Uterus (tissue), 4 donors: ENCODE measurements at places on chromosomes 2 and 18.

- DNase-seq = no peak
These were observed 133.0 kb downstream of the MYO3B start for GRCh38 chr2:170310876-170311502.

DNA sequence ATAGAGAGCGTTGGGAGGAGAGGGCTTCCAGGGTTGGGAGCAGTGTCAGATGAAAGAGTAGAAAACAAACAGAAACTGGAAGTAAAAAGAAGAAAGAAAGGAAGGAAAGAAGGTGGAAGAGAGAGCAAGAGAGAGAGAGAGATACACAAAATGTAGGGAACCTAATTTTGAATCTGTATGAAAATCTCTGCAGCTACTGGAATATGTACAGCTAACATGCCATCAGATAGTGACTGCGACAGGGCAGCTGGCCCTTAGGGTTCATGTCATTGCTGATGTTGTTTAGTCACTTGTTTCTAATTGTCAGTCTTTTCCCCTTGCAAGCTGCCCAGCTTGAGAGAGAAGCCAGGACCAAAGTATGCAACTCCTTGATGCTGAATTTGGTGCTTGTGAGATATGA lies 85.8 kb downstream of the POLE4 start:
- DNase-seq = no peak

DNA sequence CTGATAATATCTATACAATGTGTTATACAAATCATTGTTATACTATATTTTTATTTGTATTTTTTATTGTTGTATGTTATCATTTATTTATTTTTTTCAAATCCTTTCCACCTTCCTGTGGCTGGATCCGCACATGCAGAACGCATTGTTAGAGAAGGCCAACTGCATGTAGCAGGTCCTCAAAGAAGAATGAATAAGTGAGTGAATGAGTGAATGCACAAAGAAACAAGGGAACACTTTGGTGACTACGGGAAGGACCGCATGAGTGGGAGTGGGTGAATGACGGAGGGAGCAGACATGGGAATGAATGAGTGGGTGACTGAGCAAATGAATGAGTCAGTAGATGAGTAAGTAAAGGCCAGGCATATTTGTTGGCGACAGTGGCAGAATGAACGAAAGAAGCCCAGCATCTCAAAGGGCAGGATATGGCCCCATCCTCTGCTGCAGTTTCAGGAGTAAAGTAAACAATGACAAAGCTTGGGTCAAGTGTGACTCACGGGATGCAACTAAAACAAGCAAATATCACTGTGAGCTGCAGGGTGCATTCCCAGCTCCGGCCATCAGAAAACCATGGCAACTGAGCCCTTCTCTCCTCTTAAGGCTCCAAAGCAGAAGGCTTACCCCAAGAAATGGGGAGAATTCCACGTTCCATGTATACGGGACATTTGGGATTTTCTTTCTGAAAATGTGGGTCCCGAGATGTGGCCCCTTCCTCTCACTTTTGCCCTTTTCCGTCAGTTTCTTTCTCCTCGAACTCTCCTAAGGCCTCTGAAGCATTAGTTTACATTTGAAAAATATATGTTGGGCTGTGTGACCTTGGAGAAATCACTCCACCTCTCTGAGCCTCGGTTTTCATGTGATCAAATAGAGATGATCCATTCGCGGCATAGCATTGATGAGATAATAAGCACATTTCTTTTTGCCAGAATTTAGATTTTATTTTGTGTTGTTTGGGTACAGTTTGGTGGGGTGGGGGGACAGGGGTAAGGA lies 24.5 kb downstream of the KCNF1 start:
- no peak for DNase-seq

DNA sequence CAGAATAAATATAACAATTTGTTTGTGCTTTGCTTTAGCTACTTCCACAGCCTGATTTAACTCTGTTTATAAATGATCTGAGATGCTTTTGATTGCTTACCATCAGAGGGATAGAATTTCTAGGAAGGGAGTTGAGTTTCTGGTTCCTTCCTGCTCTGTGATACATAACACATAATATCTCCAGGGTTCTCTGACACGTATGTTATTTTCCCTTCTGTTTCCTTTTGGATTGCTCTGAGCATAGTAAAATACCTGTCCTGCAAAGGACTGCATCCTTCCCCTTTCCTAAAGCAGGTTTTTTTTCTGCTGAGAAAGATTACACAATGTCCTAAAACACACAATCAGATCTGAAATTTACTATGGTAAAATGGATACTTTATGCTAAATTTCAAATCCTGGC lies 76.1 kb downstream of the CABYR start:
- no peak for DNase-seq

GRCh38 chr2:102508863-102509262 lies 35.8 kb downstream of the SLC9A4 start:
- no peak for DNase-seq

GRCh38 chr2:26324903-26325302 lies 21.0 kb upstream of the SELENOI start:
- no peak for DNase-seq
